Activated CD4-positive, CD25-positive, alpha-beta regulatory T cell treated with anti-CD3 and anti-CD28 coated beads, Interleukin-2, amount 50 U/mL, for 72 hours (primary cell): ENCODE measurements at places on chromosomes 5 and 9.

DNA sequence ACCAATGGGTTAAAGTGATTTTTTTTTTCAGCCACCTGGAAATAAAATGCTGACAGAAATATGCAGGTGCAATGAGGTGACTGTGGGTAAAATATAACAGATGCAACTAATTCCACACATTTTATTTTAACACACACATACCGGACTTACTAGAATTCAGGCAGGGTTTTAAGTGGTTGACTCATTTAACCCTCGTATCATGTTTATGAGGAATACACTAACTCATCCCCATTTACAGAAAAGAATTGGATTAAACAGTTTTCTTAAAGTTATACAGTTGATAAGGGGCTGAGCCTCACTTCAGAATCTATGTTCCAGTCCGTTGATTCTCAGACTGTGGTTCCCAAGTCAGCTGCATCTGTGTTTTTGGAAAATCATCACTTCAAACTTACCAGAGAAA is 207.5 kb downstream of the CHSY3 start:
- DNase-seq = no peak

GRCh38 chr9:5186416-5187169 is 1.2 kb upstream of the INSL6 start:
- DNase-seq = no peak

- no peak for DNase-seq
These were observed 86.1 kb downstream of the DEPDC1B start for GRCh38 chr5:60613826-60614225.

- no peak for DNase-seq
These were observed 588 bp upstream of the ZBED3 start for GRCh38 chr5:77087484-77088261.

DNA sequence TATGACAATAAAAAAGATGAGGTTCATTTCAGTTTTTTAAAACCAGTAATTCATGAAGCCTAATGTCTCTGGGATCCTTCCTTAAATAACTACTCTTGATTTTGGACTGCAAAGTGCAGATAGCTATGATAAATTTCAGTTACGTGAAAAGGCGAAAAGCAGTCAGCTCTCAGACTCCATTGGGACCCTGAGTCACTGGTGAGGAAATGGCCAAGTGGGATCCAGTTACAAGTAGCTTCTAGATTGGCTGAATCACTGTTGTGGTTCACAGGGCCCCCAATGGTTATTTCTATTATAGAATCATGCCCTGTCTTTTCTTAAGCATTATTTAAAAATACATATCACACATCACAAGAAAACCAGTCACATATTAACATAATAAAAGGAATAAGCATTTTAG is 31.1 kb upstream of the PPP3R2 start:
- no peak for DNase-seq

DNA sequence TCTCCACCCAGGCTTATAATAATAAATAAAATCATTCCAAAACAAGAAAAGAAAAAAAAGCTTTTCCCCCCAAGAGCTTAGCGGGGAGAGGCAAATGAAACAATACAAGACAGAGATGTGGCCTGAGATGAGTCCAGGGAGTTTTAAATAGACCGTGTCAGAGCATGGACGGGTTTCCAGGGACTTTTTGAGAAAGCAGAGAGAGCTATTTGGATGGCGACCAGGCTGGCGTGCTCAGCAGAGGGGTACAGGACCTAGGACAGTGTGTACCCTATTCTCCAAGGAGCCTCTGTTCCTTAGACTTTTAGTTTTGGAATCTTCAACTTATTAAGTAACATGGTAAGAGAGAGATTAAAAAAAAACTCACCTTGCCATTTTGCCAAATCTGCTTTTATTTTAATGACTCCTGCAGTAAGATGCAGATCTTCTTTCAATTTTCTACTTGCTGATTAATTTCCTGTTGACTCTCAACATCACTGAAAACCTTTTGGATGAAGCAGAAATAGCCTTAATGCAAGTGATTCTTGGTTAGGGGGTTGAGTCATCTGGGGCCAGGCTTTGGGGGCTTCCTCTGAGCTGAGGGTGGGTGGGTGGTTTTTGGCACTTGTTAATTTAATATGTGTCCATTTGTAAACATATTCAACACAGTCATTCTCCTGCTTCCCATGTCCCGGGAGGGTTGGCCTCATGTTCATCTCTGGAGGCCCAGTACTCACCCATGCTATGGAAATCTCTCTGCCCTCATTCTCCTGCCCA is 49.6 kb upstream of the OSMR start:
- DNase-seq = no peak

DNA sequence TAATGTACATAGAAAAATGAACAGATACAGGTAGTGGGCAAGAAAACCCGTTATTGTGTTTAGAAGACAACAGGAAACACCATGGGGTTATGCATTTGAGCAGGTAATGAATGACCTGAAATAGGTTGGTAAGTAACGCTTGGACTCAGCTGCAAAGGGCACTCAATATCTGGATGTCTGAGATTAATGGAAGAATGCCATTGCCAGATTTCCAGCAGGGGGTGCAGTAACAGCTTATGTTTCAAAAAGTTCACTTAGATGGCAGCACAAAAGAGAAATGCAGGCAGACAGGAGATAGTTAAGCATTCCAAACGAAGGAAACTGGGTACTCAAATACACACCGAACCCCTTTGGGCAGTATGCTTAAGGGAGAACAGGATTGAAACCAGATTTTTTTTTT is 285.5 kb upstream of the VLDLR start:
- DNase-seq = no peak

- no peak for DNase-seq
These were observed 7.4 kb downstream of the CPEB4 start for GRCh38 chr5:173895401-173896165.

DNA sequence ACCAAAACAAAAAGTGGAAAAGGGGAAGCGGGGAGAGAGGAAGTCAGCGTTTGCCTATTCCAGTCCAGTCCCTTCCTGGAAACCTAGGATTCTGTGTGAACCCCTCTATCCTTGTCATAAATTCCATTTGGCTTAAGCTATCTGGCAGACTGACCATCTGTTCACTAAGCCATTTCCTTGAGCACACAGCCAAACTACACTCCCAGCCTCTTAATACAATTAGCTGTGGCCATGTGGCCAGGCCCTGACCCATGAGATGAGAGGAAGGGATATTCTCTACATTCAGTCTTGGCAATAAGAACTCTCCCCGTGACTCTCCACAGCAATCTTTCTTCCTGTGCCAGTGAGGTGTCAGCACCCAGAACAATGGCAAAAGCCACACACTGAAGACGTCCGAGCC is 424.8 kb downstream of the TLE1 start:
- DNase-seq = no peak

DNA sequence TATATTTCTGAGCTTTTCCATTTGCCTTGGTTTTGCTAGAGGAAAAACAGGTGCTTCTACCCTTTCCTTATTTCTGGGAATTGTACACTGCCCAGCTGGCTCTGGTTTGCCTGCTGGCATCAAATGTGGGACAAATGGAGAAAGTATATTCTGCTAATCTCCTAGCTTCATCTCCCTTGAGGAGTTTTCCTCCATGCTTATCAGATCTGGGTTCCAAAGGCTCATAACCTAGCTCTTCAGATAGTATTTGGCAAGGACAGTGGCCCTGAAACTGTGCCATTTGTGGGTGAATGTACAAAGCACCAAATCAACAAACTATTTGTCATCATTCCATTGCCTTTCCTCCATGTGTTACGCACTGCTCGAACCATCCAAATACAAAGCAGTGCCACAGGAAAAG is 16.2 kb downstream of the PRLR start:
- no peak for DNase-seq

GRCh38 chr9:97529363-97530076 is 28.1 kb downstream of the TMOD1 start:
- DNase-seq = no peak

DNA sequence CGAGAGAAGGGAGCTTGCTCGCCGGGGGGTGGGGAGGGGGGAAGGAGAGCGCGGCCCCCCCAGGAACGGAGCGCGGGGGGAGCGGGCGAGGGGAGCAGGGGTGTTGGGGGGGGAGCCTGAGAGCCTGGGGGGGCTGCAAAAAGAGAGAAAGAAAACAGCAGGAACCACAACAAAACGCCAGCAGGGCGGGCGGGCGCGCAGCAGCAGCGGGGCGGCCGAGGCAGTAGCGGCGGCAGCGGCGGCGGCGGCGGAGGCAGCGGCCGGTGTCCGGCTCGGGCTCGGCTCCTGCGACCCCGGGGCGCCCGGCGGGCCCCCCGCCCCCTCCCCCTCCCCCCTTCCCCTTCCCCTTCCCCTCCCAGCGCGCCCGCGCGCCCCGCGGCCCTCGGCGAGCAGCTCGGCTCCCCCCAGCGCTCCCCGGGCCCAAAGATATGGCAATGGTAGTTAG is 1.6 kb downstream of the NR2F1 start:
- DNase-seq = no peak

GRCh38 chr9:121529237-121529987 is 29.8 kb upstream of the GGTA1 start:
- no peak for DNase-seq

- no peak for DNase-seq
These were observed 414.6 kb downstream of the BNC2 start for GRCh38 chr9:16455842-16456241.

- DNase-seq = no peak
These were observed 132.8 kb downstream of the OR2K2 start for GRCh38 chr9:111197256-111197655.

GRCh38 chr5:133921979-133922378 is 46.4 kb downstream of the C5orf15 start:
- DNase-seq = no peak

- DNase-seq = no peak
These were observed 6.6 kb upstream of the PTPN3 start for GRCh38 chr9:109504689-109505088.

- DNase-seq = no peak
These were observed 1313.5 kb upstream of the WWC1 start for GRCh38 chr5:166977911-166978422.

DNA sequence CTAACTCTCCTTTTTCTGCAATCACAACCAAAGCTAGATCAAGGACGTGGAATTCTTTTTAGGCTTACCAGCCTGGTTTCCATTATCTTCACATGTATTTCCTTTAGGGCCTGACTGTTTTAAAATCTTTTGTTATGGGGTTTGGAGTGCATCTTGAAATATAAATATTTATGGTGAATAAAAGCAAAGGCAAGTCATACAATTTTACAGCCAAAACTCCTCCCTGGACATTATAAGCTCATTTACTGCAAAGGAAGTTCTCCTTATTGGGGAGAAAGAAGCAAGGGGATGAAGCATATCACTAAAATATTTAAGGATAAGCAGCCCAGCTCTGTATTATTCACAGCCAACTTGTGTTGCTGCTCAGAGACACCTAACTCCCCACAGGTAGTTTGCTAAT is 132.2 kb upstream of the TARS1 start:
- no peak for DNase-seq

DNA sequence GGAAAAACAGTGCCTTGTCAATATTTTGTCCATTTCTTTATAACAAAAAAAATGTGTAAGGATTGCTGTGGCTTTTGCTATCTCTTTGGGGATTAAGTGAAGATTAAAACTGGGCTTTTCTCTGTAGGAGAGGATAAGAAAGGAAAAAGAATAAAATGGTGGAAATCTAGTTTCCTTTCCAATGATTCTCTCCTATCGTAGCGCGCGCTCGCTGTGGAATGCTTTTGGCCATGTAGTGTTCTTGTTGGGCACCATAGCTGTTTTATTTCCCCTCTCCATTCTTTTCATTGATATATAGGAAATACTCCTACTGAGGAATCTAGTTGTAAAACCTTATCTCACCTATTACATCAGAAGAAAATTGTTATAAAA is 1.5 kb downstream of the STXBP1 start:
- no peak for DNase-seq

GRCh38 chr5:14316471-14316870 is 173.3 kb downstream of the TRIO start:
- no peak for DNase-seq

DNA sequence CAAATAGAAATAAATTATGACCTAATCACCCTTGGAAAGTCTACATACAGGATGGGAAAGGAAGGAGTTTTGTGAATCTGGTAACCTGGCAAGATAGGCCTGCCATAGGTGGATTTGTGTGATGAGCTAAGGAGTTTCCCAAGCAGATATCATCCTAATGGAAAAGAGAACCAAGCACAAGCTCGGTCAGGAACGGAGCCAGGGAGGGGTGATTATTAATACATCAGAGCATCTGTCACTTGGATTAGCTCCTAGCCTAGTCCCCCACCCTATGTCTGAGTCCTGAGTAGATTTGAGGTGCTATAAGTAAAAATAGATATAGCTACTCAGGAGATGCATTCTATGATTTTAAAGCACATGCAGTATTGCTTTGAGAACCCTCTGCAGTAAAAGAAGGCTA is 57.3 kb upstream of the SMARCA2 start:
- no peak for DNase-seq

- DNase-seq = no peak
These were observed 34.9 kb downstream of the ZFYVE16 start for GRCh38 chr5:80442742-80443141.

GRCh38 chr5:89267788-89268187 is 384.8 kb upstream of the MEF2C start:
- DNase-seq = no peak

GRCh38 chr5:145778144-145778900 is 56.8 kb downstream of the PRELID2 start:
- DNase-seq = no peak

GRCh38 chr9:120898396-120898795 is 21.4 kb upstream of the PHF19 start:
- DNase-seq = no peak

DNA sequence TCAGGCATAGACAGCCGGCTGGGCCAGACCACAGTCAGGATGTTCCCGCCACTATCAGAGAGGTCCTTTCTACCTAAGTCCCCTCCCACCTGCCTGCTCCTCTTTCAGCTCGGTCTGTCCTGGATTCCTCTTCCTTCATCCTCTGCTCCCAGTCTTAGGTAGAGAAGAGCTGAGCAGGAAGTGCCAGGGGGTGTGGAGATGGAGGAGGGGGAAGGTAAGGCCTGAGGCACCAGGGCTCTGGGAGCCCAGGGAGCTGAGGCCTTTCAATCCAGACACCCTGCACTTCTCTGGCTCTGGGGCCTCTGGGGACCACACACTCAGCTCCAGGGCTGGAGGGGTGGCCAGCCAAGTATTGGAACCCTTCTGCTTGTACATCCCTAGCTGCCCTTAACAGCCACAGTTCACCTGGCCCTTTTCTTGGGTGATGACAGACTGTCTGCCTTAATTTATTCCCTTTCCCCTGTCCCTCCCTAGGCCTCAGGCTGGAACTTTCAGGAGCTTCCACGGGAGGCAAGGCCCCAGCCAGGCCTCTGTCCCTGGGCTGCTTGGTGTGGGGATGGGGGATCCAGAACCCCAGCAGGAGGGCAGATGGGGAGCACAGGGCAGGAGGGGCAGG is 15.6 kb downstream of the IRF1 start:
- no peak for DNase-seq
